ENCODE measurements at places on chromosomes 7 and 10. TPM values are rescaled to one million over a fixed set of nuclear protein-coding genes. Genes with fewer than 3 reads are reported as not detected.

Gene TLX1
- not detected for total RNA-seq

Gene ASAH2B
- 4.9 TPM for total RNA-seq

Gene RPEL1
- not detected for total RNA-seq

Gene RBP3
- total RNA-seq: not detected

DNA sequence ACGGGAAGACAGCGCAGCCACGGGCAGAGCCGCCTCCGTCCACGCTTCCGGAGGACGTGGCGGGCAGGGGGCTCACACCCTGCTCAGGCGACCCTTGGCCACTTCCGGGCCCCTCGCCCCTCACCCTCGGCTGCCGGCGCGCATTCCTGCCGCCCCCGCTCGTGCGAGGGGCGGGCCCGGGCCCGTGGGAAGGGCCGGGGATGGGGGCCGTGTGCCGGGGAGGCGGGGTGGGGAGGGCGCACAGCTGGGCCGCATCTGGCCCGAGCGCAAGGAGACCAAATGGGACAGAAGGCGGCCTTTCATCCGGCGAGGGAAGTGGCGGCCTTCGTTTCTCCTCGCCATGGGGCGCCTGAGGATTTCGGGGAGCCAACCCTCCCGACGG, 846 bp upstream of the LFNG start:
- DNase-seq: no peak

DNA sequence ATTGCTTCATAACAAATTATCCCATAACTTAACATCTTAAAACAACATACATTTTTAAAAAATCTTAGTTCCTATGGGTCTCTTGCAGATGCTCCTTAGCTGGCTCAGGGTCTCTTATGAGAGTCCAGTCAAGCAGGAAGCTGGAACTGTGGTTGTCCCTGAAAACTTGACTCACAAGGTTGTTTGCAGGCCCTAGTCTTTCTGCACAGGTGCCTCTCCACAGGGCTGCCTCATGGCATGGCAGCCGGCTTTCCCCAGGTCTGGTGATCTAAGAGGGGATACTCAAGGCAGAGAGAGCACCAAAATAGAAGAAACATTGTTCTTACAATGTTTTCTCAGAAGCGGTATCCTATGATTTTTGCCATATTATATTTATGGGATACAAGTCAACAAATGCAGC, 127.1 kb downstream of the CDK14 start:
- DNase-seq: no peak

- DNase-seq: no peak
Measured at GRCh38 chr7:84218681-84219080, 24.1 kb upstream of the SEMA3A start.

DNA sequence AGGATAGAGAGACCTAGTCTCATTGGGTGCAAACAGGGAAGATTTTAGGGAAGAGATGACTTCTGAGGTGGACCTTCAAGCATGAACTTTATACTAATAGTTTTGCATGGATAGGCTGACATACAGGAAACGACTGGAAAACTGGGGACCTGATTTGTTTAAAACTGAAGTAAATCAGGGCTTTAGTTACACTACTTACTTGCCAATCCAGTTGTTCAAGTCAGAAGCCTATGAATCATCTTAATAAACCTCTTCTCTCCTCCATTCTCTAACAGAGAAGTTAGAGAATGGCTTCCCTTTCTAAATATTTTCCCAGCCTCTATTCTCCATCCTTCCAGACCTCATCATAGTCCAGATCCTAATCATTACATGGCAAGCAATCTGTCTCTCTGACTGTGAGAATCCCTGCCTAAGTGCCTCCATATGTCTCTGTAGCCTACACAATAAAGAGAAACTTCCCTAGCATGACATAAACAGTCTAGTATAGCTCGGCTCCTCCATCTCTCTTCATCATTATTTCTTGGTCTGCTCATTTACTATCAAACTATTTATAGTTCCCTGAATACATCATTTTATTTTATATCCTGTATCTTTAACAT, 55.8 kb downstream of the PRKG1 start:
- no peak for DNase-seq

- DNase-seq: no peak
Measured at GRCh38 chr10:69632516-69633199, 2.6 kb downstream of the FAM241B start.

DNA sequence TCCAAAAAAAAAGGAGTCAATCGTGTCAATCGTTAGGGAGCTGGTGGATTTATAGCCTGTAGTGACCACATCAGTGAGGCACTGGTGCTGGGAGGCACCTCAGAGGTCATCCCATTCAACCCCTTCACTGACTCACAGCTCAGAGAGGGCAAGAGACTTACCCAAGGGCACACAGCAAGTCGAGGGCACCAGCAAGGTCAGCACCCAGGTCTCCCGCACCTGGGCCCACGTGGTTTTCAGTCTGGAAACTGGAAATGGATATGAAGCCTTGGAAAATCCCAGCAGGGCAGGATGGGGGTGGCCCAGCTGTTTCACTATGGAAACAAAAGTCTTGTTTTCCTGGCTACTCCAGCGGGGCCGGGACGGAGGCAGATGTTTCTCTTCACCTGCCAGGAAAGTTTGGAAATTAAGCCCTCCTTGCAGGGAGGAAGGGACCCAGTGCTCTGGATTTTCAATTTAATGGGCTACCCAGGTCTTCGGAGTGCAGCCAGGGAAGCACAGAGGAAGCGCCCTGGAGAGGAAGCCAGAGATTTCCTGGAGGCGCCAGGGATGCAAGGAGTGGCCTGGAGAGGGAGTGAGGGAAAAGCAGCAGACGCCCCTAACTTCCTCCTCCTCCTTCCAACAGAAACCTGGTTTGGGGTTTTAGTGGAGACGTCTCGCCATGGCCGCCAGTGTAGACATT, 157.2 kb upstream of the TNRC18 start:
- DNase-seq: no peak

DNA sequence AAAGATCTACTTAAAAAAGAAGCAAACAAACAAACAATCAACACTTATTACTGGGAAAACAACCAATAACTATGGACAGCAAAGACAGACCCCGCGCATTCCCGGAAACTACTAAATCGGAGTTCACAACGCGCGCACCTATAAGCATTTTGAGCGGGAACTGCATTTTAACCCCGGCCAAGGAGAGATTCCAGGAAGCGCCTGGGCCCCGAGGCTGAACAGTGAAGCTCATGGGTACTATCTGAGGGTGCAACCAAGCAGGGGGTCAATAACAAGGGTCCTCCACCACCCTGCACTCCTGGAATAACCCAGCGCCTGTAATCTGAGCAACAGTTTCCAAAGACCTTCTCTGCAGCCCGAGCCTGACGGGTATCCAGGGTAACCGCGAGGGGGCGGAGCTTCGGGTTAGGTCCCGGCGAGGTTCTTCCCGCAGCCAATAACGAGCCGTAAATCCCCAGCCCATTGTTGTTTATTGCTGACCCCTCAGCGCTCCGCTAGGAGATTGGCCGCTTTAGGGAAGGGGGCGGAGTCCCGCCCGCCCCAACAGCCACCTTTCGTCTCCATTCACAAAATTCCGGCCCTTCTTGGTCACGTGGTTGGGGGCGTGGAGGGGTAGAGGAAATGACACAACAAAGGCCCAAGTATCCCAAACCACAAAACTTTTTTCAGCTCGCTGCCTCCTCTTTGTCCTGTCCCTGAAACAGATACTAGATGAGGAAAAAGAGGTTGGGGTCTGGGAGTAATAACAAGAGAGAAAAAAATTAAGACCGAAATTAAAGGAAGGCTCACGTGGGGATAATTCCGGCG, 1.7 kb upstream of the ETV1 start:
- peak; percentile 93 for DNase-seq

DNA sequence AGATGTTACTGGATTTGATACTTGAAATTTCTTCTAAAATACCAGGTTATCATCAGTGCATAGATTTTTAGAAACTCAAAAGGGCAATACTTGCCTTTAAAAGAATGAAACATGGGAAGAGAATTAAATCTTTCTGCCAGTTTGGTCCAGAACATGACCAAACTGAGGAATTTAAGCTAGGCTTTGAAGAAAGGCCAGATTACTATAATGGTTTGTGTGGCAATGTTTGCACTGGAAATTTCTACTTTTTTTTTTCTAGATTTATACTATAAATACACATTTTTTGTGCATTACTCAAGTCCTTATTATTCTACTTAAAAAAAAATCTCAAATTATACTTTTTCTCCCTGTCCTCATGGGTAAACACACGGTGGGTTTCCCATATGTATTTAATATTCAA, 9.2 kb downstream of the MKX start:
- no peak for DNase-seq

DNA sequence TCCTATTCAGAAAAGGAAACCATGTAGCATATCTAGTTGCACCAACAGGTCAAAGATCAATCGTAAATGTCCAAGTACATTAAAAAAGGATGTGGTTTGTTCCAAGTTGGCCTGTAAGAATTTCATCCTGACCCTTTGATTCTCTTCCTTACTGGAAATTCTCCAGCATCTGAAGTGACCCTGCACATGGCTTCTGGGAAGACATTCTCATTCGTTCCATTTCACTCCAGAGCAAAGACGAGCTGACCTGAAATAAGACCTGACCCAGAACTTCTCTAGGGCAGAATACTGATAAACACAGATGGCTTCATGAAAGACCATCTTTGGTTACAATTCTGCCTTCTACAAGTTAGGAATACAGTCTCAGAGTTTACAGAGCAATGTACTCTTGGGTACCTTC, 39.8 kb downstream of the ASB4 start:
- DNase-seq: no peak

DNA sequence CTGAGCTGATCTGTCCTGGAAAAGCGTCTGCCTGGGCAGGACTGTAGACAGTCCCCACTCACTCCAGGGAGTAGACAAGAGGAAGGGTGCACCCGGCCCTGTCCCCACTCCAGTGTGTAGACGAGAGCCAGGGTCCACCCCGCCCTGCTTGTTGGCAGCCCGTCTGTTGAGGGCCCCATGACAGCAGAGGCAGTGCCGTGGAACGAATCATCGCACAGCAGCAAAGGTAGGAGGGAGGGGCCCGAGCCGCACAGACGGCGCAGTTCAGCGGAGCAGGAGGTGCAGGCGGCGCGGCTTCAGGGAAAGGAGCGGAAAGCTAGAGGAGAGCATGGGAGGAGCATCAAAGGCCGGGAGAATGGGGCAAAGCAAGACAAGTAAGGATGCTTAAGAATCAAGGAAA, 93.0 kb downstream of the DYNC2I1 start:
- no peak for DNase-seq

All from mesothelial cell of epicardium (in vitro differentiated cells).